ENCODE measurements at places on chromosomes 13 and 19.

GRCh38 chr13:113970810-113971470 is 2.9 kb downstream of the C13orf46 start:
- peak; percentile 79 for DNase-seq

GRCh38 chr19:2719232-2719735 is 1.9 kb downstream of the DIRAS1 start:
- no peak for DNase-seq

- no peak for DNase-seq
These were observed 487 bp downstream of the FLT1 start for GRCh38 chr13:28494504-28494777.

GRCh38 chr13:46947425-46948191 is 50.8 kb upstream of the HTR2A start:
- no peak for DNase-seq

DNA sequence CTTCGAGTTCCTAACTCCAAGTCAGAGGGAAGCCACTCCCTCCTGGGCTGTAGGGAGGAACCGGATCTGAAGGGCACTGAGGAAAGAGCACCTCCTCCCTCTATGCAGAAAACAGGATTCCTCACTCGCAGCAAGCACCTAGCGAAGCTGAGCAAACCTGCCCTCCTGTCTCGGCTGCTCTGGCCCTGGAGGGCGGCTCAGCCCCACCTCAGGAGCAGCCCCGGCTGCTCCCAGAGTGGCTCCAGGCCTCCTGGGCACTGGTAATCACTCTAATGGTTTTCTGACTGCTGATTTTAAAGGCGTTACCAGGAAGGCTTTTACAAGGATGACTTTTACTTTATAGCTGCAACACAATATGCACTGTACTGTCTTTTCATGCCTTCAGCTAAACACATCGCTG is 312.5 kb downstream of the TEX29 start:
- no peak for DNase-seq

DNA sequence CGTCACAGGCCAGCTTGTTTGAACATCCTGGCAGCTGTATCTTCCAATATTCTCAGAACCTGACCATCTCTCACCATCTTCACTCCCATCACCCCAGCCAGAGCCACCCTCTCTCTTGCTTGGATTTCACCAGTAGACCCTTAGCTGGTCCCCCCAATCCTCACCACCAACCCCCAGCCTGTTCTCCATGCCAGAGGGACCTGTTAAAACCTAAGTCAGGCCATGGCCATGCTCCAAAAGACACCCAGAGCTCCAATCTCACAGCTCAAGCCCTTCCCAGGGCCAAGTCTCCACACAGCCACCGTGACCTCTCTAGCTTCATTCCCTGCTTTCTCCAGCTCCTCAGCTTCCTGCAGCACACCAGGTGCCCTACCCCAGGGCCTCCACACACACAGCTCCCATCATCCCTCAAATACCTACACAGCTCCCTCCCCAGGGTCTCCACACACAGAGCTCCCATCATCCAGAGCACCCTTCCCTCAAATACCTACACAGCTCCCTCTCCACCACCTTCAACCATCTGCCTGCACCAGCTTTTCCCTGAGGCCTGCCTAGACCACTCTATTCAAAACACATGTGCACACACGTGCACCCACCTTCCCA is 13.8 kb downstream of the EPS8L1 start:
- no peak for DNase-seq

GRCh38 chr19:34348899-34349487 is 16.0 kb upstream of the GPI start:
- no peak for DNase-seq

DNA sequence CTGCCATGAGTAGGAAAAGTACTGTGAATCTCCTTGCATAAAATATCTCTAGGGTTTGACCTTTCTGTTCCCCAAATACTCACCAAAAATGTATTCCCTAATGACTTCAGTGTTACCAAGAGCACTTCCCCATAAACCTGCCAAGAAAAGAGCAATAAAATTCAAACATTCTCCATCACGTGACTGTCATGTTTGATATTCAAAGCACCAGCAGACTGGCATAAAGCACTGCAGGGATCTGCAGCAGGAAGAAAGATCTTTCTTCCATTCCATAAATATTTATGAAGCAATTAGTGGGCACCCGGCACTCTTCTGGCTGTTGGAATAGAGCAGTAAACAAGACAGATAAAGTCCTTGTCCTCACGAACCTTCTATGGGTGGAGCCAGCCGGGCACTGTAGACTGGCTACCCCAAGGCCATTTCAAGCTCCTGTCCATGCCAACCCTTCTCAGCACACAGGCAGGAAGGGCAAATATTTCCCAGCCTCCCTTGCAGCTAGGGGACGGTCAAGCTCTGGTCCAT is 20.3 kb downstream of the PLA2G4C start:
- DNase-seq = no peak

- DNase-seq = no peak
These were observed 283.9 kb downstream of the KLF12 start for GRCh38 chr13:73850104-73850873.

DNA sequence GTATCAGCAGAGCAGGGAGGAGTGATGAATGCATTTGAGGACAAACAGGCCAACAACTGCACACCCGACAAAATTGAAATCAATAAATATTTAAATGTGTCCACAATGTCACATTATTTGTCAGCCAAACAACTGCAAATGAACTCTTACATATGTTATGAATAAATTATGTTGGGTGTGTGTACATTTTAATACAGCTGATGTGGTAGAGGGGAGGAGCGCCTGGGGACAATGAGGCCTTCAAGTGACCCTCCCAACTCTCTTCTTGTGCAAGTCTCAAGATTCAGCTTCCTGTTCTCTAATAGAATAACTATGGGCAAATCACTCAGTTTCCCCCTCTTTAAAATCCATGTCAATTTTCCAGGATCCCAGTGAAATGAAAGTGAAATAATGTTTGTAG is 303.2 kb downstream of the TSHZ3 start:
- no peak for DNase-seq

GRCh38 chr13:26325876-26326275 is 71.9 kb downstream of the CDK8 start:
- DNase-seq = no peak

DNA sequence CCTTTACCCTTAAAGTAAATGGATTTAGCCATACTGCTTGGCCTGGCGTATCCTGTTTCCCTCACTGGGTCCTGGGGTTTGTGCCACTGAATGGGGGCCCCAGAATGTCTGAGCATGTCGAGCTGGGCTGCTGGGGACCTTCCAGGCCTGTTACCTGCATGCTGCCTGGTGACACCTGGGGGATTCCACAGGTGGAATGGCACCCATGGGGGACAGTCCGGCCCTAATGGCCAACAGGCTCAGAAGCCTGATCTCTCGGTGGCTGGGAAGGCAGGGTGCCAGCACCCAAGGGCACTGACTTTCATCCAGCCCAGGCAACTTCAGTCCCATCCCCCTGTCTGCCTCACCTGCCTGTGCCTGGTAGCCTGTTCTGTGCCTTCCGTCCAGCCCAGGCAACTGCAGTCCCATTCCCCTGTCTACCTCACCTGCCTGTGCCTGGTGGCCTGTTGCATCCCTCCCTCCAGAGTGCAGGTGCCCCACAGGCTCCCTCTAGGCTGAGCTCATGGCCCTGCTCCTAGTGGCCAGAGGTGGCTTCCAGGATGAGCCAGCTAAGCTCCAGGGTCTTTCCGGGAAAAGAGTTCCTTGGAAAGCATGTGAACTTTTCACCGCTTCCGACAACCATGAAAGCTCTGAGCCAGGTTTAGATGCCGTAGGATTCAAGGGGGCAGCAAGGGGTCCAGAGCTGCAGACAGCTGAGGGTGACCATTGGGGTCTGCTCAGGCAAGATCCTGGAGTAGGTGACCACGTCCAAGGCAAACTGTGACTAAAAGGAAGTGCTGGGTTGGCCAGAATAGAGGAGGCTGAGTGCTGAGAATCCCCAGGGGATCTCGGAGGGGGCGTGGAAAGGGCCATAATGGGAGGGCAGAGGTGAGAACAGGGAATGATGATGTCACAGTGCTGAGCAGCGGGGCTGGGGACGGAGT is 30.3 kb upstream of the ZNF492 start:
- DNase-seq = no peak

DNA sequence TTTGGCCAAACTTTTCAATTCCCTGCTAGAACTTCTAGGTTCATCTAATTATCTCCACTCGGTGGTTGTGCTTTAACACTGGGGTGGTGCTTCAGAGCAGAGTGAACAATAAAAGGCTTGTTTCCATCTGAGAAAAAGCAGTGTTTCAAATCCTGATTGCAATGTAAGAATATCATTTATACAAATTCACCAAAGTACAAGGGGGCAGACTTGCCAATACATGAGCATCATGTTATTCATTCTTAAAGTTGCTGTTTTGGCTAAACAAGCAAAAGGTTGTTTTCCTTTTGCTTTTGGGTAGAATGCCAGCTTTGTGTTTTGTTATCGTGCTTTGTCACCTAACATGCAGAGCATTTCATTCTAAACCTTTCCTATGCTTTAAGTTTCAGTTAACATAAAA is 78.5 kb upstream of the UBAC2 start:
- no peak for DNase-seq

DNA sequence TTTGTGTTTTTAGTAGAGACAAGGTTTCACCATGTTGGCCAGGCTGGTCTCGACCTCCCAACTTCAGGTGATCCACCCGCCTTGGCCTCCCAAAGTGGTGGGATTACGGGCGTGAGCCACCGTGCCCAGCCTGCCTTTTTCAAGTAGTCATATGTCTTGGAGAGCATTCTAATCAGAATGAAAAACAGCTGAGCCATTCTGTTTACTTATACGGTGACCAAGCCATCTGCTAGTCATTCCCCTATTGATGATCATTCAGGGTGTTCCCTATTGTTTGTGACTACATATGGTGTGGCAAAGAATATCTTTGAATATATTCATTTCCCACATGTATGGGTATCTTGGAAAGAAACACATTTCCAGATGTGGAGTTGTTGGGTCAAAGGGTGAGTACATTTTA is 17.2 kb downstream of the BLOC1S3 start:
- DNase-seq = no peak

DNA sequence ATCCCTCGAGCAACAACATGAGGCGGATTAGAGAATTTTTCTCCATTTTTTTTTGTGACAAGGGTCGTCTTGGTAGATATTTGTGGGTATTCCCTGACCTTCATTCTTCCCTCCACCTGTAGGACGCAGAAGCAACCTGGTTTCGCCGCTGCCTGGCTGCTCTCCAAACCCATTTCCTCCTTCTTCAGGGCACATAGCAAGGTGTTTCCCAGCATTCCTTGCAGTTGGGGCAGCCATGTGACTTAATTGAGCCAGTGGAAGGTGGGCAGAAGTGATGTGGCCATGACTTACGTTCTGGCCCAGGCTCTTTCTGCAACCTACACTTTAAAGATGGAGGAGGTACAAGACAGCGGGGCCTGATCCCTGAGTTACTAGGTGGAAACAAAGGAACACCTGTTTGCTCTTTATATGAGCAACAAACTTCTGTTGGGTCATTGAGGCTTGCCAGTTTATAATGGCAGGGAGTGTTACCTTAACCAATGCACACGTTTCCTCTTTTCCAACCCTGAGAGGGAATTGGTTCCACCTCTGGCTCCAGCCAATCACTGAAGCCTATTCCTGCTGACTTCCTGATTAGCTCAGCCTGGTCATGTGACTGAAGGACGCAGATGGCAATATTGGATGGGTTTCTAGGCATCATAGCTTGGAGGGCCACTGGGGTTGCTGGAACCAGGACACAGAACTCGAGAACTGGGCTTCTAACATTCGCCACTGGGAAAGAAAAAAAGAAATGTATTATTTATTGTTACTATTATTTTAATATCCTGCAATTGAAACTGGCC is 30.8 kb upstream of the ZNRF4 start:
- no peak for DNase-seq

DNA sequence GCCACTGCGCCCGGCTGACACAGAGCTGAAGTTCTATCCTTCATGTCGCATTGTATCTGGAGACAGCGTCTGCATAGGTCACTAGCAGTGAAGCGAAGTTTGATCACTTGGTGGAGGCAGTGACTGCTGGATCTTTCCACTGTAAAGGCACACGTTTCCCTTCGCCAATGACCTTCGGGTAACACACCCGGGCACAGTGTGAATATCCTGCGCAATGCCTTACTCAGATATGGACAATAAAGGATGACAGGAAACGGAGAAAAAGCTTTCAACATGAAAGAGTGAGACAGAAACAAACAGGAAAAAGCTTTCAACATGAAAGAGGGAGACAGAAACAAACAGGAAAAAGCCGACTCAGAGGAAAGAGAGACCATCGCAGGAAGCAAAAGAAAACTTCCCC is 17.1 kb downstream of the ARL11 start:
- no peak for DNase-seq

GRCh38 chr13:25827831-25828465 is 223.9 kb downstream of the SHISA2 start:
- DNase-seq = no peak

DNA sequence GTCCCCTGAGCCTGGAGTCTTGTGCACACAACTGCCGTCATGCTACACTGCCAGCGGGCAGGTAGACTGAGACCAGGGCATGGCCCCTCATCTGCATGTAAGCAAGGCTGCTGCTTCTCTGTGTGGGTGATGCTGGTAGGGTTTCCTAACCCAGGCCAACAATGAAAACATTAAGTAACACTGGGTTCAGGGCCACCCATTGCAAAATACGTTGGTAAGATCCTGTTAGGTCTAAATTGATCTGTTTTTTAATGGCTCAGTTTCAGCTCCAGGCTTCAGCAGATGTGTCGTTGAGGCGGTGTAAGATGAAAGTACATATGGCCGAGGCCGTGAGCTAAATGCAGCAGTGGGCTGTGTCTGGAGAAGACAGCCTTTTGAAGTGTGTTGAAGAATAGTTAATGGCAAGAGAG is 383.4 kb downstream of the IRS2 start:
- no peak for DNase-seq

GRCh38 chr19:45177817-45178261 is at the start of gene TRAPPC6A:
TRAPPC6A (minus strand) TSS chr19:45178237; CDS start chr19:45178218, 19 bp downstream.
- no peak for DNase-seq

- DNase-seq = no peak
These were observed 15.9 kb upstream of the SLC35E1 start for GRCh38 chr19:16587833-16588823.

DNA sequence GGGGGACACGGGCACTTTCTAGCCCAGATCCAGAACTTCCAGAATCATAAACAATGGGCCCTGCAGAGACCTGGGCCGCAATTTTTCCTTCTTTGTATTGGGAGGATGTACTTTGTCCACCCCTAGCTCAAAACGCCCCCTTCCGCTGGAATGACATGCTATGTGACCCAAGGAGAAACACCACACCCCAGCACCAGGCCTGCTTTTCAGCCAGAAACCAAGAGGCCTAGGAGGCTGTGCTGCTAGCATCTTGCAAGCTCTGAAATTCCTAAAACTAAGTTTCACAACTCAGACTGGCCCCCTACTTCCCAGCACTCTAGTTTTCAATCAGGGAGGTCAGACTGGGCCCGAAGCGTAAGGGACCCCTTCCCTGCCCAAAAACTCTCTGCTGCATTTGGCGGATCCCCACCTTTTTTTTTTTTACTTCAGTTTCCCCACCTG is 538 bp downstream of the LSM4 start:
- DNase-seq = peak; percentile 74

DNA sequence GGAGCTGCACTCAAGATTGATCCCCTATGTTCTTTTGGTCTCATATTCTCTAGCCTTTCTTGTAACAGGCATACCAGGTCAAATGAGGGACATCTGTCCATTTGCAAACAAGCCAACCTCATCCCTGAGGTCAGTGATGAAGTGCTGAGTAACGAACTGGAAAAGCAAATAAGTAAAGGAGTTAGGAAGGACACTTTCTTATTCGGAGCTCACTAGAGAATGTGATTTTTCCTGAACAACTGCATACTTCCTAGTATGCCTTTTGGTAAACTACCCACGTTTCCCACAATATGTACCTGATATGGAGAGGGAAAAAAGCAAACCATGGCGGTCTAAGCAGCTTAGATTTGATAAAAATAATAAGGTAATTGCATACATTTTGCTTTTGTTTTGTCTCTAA is 91.0 kb upstream of the MYCBP2 start:
- no peak for DNase-seq

Data from ascending aorta (tissue), 2 donors.